ENCODE measurements at places on chromosomes 1 and 21.
A peak's percentile ranks its signal among the peaks of the same experiment; 100 is the strongest.

GRCh38 chr1:110875216-110875731, 2.3 kb downstream of the CD53 start:
- DNase-seq: no peak

GRCh38 chr1:211828584-211829342, 1.8 kb downstream of the LPGAT1 start:
- DNase-seq: no peak

DNA sequence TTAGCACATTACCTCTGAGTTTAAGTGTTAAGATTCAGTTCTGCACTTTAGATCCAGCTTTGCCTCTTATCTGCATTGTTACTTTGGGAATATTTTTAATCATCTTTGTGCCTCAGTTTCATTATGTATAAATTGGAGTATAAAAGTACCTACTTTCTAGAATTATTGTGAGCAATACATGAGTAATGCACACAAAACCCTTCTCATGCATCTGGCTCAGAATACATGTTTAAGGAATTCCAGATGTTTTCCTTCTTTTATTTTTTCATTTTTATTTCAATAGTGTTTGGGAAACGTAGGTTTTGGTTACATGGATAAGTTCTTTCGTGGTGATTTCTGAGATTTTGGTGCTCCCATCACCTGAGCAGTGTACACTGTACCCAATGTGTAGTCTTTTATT, 14.2 kb downstream of the C8A start:
- DNase-seq: peak; percentile 4

DNA sequence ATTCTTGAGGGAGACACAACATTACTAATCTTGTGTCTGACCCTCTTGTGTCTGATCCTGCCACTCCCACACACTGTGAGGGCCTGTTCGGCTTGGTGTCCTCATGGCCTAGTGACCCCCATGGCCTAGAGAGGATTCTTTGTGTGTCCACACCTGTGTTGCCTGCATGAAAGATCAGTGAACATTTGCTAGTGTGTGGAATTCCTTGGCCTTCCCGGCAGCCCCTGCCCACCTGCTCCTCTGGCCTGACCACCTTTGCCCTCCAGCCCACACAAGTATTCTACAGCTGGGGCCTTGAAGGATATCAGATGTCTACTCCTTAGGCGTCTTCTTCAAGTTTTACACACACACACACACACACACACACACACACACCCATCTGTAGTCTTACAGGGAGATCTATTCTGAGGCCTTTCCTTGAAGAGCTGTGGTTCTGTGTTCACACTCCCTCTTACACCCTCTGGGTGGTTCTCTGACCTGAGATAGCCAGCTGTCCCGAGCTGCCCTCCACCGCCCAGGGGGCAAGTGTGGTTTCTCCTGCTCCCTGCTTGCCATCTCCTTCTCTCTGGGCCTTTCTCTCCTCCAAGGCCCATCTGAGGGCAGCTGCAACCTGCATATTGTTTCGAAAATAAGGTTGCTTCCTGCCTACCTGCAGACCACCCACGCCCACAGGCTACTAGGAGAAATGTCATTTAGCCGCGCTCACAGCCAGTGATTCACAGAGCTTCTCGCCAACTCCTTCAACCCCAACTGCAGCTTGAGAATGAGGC, 45.4 kb downstream of the CD247 start:
- DNase-seq: no peak

DNA sequence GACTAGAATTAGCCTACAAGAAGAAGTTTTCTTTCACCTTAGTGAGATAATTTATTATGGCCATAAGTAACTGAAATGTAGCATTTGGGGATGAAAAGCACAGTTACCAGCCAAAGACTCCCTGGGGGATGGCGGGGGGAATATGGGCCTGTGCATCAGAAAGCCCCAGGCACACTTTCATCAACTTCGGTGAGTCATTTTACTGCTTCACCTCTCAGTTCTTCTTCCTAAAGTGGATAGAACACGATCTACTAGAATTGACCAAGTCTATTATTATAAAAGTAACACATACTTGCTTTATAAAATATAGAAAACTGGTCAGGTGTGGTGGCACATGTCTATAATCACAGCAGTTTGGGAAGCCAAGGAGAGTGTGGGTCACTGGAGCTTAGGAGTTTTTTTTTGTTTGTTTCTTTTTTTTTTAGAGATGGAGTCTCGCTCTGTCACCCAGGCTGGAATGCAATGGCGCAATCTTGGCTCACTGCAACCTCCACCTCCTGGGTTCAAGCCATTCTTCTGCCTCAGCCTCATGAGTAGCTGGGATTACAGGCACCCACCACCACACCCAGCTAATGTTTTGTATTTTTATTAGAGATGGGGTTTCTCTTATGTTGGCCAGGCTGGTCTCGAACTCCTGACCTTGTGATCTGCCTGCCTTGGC, 141.8 kb downstream of the ZZZ3 start:
- DNase-seq: no peak

- DNase-seq: peak; percentile 44
Measured at GRCh38 chr1:233543338-233544255, 70.3 kb upstream of the KCNK1 start.

- peak; percentile 24 for DNase-seq
Measured at GRCh38 chr1:234065794-234066447, 161.4 kb downstream of the SLC35F3 start.

DNA sequence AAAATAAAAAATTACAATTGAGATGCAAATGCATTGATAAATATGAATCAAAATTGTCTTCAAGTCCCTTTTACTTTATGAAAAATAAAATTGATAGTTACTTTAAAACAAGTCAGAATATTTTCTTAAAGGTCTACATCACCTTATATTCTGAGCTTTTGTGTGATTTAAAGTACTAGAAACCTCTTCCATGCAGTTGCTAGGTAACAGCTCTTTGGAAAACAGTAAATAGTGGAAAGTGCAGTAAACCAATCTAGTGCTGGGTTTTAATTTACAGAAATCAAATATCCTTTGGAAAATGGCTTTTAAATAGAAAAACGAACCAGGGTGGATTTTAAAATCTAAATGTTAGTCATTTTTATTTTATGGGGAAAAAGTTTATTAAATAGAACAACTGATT, 227.9 kb downstream of the KCNT2 start:
- DNase-seq: no peak

DNA sequence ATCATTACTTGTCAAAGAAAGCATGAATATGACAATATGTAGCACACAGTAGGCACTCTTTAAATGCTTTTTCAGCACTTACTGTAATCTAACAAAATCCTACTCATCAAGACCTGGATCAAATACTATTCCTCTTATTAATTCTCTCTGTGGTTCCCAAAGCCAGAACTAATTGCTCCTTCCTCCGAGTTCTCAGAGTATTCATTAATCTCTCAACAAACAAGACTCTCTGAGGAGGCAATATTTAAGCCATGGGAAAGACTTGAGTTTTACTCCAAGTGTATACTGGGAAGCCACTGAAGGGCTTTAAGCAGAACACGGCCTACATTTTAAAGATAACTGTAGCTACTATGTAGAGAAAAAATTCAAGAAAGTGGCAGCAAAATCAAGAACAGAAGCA, 79.7 kb downstream of the ENAH start:
- DNase-seq: no peak

DNA sequence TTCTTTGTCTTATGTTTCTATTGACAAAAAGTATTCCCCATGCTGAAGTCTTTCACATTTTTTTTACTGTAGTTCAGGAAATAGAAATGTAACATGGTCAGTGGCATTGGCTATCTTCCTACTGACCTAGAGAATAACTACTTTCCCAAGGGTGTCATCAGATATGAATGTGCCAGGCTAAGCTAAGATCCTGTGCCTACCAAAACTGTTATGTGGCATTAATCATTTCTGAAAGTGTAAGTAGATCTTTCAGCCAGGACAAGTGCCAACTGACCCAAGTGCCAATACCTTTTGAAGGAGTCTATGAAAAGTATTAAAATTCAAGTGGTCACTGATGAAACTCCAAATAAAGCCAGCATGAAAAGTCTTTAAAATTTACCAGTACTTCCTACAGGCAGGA, 165.3 kb downstream of the TNFSF18 start:
- no peak for DNase-seq

DNA sequence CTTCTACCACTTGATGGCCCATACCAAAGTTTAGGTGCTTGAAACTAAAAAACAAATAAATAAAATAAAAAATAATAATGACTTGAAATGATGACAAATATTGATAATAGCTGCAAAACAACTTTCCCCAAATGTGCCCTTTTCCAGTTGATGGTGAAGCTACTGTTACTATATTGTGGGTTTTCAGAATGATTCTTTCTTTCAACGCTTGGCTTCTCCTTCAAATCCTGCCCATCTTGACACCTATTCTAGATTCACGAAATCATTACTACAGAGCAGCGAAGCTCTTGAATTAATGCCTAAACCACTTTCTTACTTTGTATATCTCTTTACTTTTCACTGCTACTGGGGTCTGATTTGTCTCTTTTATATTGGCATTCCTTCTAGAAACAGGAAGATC, 9.2 kb upstream of the C1orf141 start:
- no peak for DNase-seq

DNA sequence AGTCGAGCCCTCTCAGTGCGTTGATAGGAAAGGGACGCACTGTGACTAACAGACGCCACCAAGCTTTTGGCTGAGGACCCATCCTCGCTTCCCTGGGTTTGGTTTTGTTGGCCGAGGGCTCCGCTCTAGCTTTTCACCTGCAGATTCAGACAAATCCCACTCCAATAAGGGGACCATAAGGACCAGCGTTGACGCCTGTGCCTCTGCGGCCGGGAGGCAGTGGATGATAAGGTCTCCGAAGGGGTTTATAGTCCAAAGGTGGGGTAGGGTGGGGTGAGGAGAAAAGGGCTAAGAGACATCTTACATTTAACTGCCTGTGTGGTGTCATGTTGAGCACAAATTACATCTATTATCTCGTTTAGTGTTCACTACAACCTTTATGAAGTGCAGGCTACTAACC, 760 bp downstream of the PEX14 start:
- DNase-seq: no peak

DNA sequence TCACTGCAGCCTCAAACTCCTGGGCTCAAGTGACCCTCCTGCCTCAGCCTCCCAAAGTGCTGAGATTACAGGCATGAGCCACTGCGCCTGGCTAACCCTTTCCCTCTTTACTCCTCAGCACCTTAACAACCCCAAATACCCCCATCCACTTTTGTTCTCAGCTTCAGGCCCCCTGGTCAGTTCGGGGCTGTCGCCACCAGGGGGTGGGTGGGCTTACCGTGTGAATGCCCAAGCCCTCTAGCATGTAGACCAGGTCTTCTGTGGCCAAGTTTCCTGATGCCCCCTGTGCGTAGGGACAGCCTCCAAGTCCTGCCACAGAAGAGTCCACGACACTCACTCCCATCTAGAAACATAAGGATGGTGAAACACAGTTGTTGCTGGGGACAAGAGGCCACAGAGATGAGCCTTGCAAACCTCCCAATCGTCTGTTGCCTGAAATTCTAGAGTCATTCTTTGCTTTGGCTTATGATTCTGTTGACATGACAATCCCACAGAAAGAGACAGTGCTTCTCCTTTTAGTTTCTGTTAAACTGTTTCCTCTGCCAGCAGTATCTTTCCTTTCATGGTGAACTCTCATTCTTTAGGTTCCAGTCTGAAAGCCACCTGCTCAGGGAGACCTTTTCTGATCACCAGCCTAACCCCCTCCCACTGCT, 3.8 kb upstream of the GALE start:
- no peak for DNase-seq

DNA sequence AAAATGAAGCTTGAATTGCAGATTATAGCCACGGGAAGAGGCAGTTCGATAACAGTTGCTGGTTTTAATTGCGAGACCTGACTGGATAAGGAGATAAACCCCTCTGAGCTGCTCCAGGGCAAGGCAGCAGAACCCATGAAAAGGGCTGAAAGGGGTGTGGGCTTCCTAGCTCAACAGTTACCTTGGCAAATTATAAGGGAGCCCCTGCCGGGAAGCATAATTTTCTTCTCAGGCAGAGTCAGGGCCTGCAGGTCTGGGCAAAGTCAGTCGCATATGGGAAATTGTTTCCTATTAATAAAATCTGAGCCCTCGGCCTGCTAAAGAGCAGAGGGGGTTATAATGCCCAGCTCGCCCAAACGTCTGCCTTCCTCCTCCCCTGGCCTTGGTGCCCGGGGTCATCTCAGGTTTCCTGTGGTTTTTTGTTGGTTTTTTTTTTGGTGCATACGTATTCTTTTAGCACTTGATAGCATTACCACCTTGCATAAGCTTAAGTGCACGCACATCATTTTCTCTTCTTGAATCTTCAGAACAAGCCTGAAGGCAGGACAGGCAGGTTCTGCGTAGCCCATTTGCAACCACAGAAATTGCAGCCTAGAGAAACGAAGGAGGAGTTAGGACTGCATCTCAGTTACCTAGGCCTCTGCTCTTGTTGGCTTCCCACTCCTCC, 33.9 kb upstream of the SELENON start:
- DNase-seq: no peak

DNA sequence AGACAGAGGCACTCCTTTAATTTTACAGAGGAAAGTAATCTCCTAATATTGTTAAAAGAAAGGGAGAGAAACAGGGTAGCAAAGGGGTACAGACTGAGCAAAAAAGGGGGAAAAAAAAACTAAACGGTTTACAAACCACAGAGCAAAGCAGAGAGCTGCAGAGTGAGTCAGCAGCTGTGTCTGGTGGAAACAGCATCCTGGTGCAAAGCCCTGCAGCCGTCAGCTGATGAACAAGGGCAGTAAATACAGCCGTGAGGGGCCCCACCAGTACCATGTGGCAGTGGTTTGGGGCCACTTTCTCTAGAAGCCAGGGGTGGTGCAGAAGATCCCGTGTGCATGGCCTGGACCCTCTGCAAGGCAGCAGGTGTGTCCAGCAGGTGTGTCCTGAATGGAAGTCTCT, 111.3 kb downstream of the ERG start:
- no peak for DNase-seq

GRCh38 chr1:160884579-160884978, 401 bp downstream of the ITLN1 start:
- no peak for DNase-seq

DNA sequence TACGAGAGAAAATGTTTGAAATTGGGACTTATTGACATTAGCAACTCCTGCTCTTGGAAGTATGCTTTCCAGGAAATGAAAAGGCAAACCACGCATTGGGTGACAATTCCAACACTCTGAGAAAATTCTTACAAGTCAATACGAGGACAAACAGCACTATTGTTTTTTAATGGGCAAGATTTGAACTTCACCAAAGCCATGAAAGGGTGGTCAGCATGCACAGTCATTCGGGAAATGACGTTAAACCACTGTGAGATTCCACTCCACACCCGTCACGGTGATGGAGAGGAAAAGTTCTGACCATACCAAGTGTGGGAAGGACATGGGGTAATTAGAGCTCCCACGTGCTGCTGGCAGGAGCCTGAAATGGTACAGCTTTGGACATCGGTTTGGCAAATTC, 12.2 kb upstream of the PRXL2B start:
- no peak for DNase-seq

Data from fibroblast of the conjunctiva (primary cell).